ENCODE measurements at places on chromosomes 12 and 14.
A peak's percentile ranks its signal among the peaks of the same experiment; 100 is the strongest.

- DNase-seq = no peak
These were observed 600 bp downstream of the PNN start for GRCh38 chr14:39175445-39176262.

- no peak for DNase-seq
These were observed 126.1 kb downstream of the SLC38A6 start for GRCh38 chr14:61106959-61107641.

DNA sequence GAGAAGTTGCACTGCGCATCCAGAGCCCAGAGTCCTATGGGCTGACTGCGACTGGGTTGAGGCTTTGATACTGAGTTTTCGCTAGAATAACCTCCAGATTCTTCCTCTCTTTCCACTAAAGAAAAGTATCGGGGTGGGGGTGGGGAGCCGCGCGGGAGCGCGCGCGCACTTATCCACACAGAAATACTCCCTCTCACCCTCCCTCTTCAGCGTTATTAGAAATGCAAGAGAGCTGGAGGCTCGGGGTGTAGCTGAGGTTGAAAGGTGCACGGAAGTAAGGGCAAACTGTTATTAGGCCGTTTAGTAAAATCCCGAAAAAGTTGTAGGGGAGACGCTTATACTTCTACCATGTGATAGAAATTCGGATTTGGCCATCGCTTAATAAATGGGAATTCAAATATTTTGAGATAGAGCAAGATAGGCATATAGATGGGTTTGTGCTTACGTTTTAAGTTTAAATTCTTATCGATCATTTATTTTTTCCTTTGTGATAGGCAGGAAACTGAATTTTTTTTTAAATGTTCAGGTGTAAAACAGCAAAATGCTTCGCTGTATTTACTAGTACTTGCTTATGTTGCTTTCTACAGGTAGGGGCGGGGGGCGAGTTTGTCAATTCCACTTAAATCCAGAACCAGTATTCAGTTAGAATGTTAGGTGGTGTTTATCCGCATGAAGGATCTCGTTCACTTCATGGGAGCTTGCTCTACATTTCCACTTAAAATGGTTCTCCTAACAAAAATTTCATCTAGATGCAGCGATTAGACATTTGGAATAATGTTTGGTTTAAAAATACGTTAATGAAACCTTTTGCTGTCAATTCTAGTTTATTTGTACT lies 1.1 kb downstream of the ARHGAP5 start:
- DNase-seq = no peak

DNA sequence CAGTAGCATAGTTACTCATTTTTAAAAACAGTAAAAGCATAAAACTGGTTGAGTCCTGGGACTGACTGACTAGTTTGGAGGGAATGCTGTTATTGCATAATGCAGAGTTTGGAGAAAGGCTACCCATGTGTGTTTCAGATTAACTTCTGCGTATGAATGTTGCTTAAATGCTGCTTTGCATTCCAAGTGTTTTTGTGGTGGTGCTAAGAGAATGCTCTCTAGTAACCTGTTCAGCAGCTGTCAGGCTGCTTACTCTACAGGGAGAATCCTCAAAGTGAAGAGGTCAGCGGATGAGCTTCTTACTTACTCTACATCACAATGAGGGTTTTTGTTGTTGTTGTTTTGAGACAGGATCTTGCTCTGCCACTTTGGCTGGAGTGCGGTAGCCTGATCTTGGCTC lies 4.3 kb downstream of the DLST start:
- no peak for DNase-seq

DNA sequence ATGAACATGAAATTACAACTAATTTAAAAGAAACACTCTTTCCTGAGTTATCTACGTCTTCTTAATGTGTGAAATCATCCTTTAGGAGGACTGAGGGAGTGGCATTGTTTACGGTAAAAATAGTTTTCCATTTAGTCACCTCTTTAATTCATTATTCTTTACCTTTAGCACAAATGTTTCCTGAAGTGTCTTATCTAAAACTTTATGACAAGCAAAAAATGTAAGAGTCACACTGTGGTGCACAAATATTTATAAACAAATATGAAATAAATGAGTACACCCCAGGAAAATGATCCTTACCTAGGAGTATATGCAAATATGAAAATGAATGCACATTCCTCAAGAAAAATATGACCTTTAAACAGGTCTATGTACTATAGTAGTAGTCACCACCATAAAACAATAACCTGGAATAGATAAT lies 104.6 kb downstream of the PTPRR start:
- no peak for DNase-seq

DNA sequence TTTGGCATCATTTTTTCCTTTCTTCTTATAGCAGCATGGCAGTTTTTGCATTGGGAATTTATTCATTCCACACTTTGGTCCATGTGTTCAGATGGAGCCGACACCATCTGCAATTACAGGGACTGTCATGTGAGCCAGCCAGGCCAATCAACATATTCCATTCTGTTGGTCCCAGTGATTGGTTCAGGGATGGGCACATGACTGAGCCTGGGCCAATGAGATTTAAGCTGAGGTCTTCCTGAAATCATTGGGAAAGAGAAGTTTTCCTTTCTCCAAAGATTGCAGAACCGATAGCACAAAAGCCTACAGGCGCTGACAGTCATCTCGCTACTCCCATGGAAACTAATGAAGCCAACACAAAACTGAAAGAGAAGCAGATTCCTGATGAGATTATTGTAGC lies 841.5 kb upstream of the TMEM132C start:
- DNase-seq = no peak

DNA sequence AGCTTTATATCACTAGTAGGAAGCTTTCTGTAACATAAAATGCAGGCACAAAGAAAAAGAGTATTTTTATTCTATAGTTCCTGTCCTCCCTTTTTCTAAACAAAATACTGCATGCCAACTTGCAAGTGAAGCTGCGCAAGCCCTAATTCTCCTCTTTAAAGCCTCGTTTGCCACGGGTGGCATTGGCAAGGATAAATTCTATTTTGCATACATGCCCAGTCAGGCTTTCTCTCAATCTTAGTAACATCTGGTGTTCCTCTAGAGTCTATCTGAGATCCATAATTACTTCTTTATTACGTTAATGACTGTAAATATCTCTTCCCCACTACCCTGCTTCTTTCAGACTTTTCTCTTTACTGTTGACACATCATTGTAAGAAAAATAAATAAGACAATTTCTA lies 97.1 kb upstream of the DAAM1 start:
- DNase-seq = no peak

- DNase-seq = no peak
These were observed 29.8 kb downstream of the ITPK1 start for GRCh38 chr14:93085911-93086310.

- no peak for DNase-seq
These were observed 302.6 kb downstream of the PCNX1 start for GRCh38 chr14:71209888-71210287.

DNA sequence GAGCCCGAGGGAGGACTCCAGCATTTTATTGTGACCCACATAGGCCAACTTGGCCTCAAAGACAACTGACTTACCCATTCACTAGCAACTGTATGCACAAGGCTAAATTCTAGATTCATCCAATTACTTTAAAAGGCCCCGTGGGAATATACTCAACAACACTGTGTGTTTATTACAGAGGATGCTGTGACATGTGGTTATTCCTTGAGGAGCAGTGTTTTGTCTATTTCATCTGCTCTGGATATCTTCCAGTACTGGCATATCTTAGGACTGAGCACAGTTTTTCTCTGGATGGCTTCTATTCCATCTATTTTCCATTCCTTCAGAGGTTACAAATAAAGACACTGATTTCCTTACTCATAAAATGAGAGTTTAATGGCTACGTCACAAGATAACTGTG lies 87.2 kb upstream of the KRAS start:
- DNase-seq = no peak

- no peak for DNase-seq
These were observed 30.5 kb downstream of the B4GALNT3 start for GRCh38 chr12:490260-490659.

GRCh38 chr12:91556909-91557308 lies 374.3 kb upstream of the DCN start:
- no peak for DNase-seq

- peak; percentile 25 for DNase-seq
These were observed 8.9 kb downstream of the GTF2A1 start for GRCh38 chr14:81211844-81212243.

- DNase-seq = no peak
These were observed 26.2 kb upstream of the TRAF3 start for GRCh38 chr14:102751088-102751487.

DNA sequence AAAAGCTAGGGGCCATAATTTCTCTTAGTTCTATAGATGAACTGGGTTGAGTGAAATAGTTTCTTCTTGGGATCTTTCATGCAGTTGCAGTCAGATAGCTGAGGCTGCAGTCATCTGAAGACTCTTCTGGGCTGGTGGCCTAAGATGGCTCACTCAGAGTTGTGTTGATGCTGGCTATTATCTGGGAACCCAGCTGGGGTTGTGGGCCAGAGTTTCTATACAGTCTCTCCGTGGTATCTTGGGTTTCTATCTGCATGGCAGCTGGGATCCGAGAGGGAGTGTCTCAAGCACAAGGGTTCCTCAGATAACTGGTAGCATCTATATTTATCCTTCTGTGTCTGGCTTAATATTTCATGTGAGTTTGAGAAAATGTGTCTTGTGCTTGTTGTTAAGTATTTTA lies 21.1 kb downstream of the AVPR1A start:
- DNase-seq = no peak

DNA sequence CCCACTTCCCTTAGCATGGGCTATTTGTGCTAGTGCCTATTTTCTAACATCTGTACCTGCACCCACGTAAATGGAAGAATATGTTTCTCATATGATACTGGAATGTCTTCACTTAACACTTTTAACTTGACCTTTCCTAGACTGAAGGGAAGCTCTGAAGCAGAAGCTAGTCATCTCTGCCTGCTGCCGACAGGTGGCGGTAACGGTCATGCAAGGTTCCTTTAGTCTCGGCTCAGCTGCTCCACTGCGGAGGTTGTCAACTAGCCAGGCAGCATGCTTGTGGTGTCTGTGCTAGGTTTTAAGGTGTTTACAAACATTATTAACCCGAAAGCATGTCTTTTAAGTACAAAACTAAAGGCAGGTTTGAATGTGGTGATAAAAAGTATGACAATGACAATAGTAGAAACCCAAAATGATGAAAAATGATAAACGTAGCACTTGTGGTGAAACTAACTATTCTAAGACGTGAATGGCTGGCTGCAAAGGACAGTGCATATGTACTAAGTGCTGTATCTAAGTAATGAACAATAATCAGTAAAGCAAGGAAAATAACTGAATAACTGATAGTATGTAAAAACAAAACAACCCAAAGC lies 117.2 kb downstream of the GRIN2B start:
- DNase-seq = no peak

GRCh38 chr14:106681568-106681967 lies 1155.2 kb downstream of the TMEM121 start:
- no peak for DNase-seq

GRCh38 chr12:77231501-77231918 lies 166.1 kb upstream of the E2F7 start:
- no peak for DNase-seq

DNA sequence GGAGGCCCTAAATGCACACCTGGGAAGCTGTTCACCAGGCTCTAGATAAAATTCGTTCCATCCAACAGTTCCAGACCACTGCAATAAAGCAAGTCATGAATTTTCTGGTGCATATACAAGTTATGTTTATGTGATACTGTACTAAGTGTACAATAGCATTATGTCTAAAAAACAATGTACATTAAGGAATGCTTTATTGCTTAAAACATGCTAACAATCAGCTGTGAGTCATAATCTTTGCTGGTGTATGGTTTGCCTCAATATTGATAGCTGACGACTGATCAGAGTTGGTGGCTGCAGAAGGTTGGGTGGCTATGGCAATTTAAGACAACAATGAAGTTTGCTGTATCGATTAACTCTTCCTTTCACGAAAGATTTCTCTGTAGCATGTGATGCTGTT lies 52.3 kb downstream of the ATG14 start:
- no peak for DNase-seq

DNA sequence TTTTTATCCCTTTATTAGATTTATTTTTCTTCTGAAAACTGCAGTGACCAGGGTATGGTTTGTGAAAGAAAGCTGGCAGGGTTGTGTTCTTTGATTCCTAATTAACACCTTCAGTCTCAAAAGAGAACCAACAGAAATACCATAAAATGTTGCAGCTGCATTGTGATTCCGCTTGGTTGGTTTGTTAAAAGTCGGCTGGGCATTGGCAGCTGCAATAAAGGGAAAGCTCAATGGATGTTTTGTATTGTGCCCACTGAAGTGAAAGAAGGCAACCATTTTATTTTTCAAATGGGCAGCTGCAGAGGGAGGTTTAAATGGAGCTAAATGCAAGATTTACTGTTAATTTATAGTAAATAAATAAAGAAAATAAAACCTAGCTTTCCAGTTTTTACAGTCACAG lies 16.7 kb downstream of the LGR5 start:
- DNase-seq = no peak
